ENCODE measurements at places on chromosomes 3 and 15.
A peak's percentile ranks its signal among the peaks of the same experiment; 100 is the strongest.

DNA sequence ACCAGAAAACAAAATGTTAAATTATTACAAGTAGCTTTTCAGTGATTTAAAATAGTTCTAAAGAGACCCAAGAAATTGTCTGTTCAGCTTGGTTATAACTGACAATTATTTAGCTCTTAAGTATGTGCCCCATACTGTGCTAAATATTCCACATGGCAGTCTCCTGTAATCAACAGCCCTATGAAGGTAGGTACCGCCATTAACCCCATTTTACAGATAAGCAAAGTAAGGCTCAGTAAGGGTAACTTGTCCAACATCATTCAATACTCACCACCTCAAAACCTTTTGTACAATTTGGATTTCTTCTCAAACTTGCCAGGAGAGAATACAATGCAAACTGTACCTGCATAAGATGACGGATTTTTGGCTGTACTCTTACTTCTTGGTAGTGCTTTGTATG lies 33.9 kb downstream of the ADPGK start:
- DNase-seq: no peak

GRCh38 chr3:10470120-10471053 lies 35.0 kb downstream of the ATP2B2 start:
- no peak for DNase-seq

DNA sequence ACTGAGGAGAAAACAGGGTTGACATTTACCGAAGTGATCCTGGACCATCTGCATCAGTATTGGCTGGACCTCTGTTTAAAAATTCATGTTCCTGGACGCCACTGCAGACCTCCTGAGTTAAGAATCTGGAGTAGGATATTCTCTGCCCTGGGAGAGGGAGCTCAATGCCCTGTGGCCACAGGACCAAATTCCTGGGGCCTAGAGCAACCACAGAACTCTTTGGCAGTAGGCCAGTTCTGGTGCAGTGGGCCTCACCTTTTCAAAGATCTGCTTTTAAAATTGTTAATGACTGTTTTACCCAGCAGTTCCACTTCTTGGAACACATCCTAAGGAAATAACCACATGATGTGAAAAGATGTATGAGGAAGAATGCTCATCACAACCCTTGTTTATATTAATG lies 133.3 kb upstream of the ADPGK start:
- no peak for DNase-seq

- DNase-seq: no peak
Observed at GRCh38 chr3:11305509-11305908, 33.3 kb downstream of the ATG7 start.

GRCh38 chr3:16480861-16481545 lies 32.5 kb downstream of the RFTN1 start:
- DNase-seq: peak; percentile 26

DNA sequence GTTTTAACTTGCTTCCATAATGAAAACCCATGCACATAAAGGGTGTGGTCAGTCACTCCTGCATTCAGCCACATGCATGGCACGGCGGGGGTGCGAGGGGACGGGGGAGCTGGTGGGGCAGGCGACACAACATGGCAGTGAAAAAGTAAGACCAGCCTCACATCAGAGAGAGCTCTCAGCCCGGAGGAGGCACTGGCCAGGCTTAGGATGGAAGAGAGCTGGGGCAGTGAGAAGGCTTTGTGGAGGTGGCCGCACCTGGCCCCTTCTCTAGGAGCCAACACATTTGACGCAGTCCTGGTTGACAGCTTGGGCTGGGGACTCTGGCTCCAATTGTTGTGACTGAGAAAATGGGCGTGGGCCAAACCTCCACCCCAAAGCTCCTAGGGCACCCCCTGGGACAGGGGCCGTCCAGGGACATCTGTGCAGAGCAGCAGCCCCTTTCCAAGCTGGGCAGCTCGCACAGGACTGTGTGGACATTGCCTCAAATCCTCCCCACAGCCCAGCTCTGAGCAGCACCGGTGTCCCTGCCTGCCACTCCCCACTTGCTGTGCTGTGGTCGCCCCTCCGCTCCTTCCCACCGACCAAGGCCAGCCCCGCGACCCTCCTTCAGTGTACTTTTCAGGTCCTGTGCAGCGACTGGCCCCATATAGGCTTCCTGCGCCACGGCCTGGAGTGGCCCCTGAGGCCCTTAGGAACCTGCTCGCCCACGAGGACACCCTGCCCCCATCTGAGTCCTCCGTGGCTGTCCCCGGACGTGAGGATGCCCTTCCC lies 126.0 kb upstream of the IQSEC1 start:
- no peak for DNase-seq

GRCh38 chr15:81038975-81039607 lies 38.4 kb downstream of the TLNRD1 start:
- no peak for DNase-seq

- DNase-seq: no peak
Observed at GRCh38 chr3:169350228-169350627, 313.3 kb downstream of the MECOM start.

GRCh38 chr15:83747050-83747717 lies 93.3 kb downstream of the ADAMTSL3 start:
- no peak for DNase-seq

- no peak for DNase-seq
Observed at GRCh38 chr3:149015393-149015792, 24.1 kb downstream of the GYG1 start.

DNA sequence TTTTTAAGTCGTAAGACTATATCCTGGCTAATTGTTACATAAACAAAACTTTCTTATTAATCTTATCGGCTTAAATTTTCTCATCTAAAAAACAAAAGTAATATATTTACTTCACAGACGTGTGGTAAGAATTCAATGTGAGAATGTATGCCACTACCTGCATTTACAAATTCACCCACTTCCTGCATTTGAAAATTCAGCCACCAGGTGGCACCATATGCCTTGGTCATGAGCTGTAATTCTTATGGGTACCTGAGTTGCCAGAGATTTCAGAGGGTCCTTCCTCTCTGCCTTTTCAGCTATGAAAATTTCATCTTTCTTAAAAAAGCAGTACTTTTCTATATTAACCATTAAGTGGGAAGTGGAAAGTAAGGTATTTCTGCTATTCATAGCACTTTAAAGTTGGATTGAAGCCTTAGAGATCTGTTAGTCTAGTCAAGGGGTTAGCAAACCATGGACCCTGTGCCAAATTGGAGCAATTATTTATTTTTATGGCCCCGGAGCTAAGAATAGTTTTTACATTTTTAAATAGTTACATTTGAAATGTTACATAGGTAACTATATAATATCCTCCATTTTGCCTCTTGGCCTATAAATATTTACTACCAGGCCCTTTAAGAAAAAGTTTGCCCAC lies 127.8 kb downstream of the HCN4 start:
- DNase-seq: no peak

DNA sequence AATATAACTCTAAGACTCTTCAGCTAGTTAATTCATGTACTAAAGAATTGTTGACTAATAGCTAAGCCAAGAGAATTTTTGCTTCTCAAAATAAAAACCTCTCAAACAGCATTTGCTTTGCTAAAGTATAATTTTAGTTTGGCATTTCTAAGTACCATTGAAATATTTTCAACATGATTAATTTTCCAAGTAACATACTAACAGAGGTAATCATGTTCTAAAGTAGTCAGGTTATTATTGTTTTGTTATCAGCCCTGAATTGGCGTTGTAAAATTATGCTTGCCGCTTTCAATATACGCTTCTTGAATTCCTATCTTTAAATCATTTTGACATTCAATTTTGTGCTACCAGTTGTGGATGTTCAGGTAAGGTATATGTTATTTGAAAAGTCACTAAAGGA lies 134.3 kb downstream of the CNTN6 start:
- DNase-seq: no peak

DNA sequence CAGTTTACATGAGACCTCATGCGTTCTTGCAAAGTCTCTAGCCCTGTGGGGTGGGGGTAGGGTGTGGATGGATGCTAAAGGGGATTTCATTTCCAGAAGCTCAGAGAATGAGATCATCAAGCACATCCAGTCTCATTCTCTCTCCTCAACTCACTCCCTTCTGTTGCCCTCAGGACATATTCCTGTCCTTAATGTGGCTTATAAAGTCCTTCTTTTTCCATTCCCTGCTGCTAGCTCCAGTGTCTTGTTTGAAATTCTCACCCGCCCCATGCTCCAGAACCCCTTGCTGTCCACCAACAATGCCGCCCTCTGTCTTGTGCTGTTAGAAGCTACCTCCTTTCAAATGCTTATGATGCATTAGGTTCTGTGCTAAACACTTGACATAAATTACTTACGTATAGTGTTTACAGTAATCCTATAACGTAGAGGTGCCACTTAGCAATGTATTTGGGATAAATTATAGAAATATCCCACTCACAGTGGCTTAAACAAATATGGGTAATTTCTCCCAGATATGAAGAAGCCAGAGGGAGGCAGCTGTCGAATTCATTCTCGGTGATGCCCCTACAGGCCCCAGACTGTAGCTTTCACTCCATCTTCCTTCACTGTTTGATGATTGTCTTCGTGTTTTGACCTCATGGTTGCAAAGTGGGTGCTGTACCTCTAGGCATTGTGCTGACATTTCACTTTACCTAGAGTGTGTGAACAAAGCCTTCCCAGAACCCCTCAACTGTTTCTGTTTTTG lies 273.1 kb upstream of the TBL1XR1 start:
- DNase-seq: no peak

- DNase-seq: no peak
Observed at GRCh38 chr3:177924261-177924660, 612.0 kb upstream of the KCNMB2 start.

- no peak for DNase-seq
Observed at GRCh38 chr3:34725774-34726173, 913.6 kb upstream of the ARPP21 start.

- DNase-seq: no peak
Observed at GRCh38 chr3:146184241-146185015, 23.4 kb upstream of the PLOD2 start.

DNA sequence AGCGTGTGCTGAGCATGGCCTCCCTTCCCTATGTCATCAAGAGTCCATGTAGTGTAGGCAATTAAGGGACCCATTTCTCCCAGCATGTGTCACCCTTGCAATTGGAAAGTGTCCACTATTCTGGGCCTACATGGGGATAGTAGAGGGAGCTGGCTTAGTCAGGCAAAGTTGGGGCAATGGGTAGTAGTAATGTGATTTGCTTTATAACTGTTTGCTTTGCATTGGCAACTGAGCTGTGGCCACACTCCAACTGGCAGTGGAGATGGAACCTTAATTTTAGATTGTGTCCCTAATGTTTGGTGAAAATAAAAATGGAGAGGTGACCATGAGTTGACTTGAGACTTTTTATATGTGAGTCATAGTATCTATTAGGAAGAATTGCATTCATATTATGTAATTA lies 97.7 kb upstream of the SAMMSON start:
- DNase-seq: no peak

GRCh38 chr3:17110660-17111396 lies 226.1 kb downstream of the PLCL2 start:
- DNase-seq: no peak

DNA sequence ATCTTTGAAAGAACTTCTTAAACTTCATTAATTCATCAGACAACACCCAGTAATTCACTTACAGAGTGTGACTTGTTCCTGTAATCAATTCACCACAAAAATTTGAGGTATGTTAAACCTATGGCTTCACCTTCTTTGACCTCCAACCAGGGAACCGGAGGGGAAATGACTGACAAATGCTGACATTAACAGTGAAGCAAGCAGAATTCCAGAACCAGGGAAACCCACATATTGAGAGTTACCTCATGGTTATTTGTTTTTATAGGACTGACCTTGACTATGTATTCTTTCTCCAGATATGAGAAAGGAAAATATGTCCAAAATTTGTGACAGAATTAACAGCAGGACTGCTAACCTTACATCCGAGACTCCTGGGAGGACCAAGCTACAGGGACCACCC lies 2.7 kb downstream of the P3H2 start:
- no peak for DNase-seq

DNA sequence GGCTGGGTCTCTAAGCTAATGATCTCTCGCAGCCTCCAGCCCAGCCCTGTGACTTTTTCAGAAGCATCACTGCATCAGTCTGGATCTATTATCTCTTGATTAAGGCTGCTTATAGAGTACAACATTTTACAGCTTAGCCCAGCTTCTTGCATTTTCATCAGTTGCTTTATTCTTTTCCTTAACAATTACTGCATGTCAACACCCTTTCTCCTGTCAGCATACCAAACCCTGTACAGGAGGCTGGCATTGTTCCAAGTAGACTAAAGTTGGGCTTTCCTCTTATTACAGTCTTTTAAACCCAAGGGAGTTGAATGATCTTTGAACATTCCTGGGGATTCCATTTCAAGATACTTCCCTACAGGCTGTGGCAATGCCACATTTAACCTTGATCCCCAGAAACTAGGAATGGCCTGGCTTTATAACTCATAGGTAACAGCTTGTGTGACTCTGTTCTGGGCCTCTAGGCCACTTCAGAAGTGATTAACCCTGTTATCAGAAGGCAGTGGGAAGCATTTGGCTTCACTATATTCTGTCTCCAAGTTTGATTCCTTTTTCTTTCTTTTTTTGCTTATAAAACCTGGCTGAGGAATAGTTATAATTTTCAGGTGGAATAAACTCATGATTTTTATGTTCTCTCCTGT lies 182.9 kb downstream of the KCNMB2 start:
- DNase-seq: no peak

- DNase-seq: no peak
Observed at GRCh38 chr3:159941038-159942000, 47.3 kb upstream of the IL12A start.

GRCh38 chr15:75791337-75791713 lies 51.9 kb upstream of the UBE2Q2 start:
- DNase-seq: no peak

DNA sequence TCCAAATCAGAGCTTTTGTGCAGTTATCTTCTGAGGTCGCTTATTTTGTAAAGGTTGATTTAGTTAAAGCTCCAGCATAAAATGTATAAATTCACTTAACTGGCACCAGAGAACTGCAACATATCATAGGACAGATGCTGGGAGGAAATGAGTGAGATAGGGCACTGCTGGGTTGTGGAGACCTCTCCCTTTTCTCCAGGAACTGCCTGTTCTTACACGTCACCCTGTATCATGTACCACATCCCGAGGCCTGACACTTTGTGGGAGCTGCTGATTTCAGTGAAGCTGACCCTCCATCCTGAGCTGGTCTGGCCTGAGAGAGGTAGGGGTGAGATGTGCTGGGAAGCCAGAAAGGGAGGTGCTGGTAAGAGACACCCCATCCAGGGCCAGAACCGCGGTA lies 213.8 kb upstream of the FEZF2 start:
- DNase-seq: no peak

- no peak for DNase-seq
Observed at GRCh38 chr3:183554377-183554776, 1.1 kb downstream of the KLHL6 start.

GRCh38 chr15:94894056-94894455 lies 662.7 kb downstream of the MCTP2 start:
- no peak for DNase-seq

- no peak for DNase-seq
Observed at GRCh38 chr3:71376911-71377310, 206.6 kb downstream of the FOXP1 start.

DNA sequence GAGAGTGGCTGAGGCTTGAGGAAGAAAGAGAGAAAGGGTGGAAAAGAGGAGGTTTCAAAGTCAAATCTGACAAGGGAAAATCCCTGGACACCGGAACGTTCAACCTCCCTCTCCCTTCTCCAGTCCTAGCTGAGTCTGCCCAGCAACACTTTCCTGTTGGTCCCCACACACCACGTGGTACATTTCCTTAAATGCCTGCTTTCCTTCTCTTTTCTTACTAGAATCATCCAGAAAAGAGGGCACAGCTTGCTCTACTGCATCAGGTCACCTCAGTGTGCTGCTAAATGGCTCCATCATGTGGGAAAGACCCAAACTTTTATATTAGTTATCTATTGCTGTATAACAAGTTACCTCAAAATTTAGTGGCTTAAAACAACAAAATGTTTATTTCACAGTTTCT lies 181.2 kb downstream of the NECTIN3 start:
- DNase-seq: no peak

- no peak for DNase-seq
Observed at GRCh38 chr3:183430325-183430957, 2.0 kb upstream of the MCF2L2 start.

Measured in BJ (cell line).